ENCODE measurements at places on chromosomes 1 and 21.

DNA sequence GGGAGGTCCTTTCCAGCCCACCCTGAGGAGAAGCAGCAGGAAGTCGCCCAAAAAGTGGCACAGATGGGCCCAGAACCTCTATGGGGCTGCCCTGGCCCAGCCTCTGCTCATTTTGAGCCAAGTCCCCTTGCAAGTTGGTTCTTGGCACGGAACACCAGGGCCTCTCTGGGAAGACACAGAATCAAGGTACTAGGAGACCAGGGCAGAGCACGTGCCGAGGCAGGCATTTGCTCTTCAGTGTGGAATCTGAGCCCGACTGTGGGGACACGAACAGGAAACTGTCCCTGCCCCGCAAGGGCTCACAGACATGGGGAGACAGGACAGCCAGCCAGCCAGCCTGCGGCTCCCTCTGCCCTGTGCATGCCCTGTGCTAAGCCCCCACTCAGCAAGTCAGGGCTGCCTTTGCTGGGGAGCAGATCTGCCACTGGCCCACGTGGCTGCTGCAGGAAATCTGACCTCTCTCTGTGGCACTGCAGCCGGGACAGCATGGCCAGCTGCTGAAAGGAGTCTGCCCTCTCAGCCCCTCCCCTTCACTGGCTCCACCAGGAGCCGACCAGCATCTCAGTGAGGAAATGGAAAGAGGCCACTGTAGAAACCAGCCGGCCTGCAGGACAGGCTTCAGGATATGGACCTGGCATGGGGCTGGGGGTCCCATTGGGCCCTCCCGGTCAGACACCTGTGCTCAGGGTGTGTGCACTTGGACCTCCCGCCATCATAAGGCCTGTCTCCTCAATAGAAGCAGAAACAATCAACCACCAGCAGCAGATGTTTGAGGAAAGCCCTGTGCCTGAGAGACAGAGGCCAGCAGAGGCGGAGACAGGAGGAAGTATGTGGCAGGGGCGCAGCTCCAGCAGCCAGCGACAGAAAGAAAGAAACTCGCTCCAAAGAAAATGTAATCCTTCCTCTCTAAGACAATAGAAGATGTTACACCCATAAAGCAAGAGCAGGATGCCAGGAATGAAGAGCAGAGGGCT, 3.7 kb downstream of the ARHGEF16 start:
- DNase-seq, result no peak

GRCh38 chr1:98072047-98072446, 151.2 kb upstream of the DPYD start:
- no peak for DNase-seq

DNA sequence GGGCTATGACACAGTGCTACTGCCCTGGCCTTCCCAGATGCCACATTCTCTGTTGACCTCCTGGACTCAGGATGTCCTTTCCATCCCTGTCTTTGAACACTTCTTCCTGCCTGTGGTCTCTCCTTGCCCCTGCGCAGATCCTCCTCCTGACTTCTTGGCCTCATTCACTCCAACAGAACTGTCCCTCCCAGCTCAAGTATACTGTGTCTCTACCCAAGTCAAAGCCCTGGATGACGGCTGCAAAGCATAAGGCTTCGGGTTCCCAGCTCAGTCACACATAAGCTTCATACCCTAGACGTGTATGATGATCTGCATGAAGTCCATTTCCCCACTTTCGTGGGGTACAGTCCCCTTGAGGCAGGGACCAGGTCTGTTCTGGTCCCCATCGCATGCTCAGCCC, 328.2 kb upstream of the VAMP3 start:
- no peak for DNase-seq

DNA sequence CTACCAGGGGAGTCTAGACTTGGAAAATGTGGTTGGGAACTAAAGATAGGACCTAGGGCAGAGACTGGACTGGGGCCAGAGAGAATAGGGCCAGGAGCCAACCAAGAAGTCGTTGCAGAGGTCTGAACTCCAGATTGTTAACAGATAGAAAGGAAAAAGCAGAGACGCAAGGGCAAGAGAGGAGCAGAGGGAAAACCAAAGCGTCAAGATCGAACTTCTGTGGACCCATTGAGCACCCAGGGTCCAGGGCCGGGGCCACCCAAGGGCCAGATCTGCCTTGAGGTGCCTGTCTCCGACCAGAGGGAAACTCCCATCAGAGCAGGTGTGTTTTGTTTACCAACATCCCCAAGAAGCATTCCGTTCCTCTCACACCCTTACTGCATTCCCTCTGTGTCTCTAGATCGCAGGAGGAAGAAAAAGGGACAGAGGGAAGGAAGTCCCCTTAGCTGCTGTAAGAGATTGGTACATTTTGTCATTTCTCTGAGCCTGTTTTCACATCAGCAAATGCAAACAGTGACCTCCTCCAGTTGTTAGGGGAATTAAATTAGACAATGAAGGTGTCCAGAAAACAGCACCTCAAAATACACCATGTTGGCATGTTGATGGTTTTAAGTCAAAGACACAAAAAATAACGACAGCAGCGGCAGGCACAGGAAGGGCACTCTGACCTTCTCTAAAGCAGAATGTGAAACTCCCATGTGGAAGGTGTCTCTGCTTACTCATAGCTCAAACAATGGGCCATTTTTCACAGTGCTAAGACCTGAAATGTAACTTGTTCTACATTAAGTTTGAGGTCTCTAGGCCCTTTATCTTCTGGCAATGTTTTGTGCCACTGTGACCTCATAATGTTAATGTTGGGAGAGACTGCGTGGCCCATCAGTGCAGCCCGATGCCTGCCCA, 105.8 kb upstream of the RAB4A start:
- DNase-seq, result no peak

DNA sequence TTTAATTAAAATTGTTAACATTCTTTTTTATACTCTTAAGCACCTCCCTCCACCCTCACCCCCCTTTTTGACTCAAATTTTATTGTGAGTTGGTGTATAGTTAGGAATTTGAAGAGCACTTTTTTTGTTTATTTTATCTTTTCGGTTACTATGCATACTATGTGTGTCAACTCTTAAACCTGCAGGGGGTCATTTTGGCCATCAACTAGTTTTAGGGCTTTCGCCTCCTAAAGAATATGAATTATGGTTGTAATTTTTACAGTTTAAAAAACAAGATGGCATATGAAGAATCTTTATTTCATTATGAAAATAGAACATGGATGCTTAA, 9.7 kb downstream of the BACH1 start:
- DNase-seq, result no peak

DNA sequence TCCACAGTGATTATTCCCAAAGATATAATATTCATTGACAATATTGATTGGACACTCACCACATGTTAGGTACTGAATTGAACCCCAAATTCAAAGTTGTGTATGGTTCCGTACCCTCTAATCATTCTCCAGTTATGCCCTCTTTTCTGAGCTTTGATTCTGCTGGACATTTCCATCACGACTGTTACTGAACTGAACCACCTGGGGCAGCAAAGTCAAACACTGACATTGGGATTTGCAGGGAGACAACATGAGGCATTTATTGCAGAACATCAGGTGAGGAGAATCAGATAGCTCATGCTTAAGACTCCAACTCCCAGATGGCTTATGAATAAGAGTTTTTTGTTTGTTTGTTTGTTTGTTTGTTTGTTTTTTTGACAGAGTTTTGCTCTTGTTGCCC, 420.9 kb downstream of the DISC1 start:
- no peak for DNase-seq

GRCh38 chr1:10229903-10230302, 19.5 kb downstream of the KIF1B start:
- DNase-seq, result no peak

- no peak for DNase-seq
Observed at GRCh38 chr21:31576428-31576827, 83.1 kb upstream of the SOD1 start.

- DNase-seq, result no peak
Observed at GRCh38 chr1:24699628-24700027, 45.6 kb upstream of the CLIC4 start.

DNA sequence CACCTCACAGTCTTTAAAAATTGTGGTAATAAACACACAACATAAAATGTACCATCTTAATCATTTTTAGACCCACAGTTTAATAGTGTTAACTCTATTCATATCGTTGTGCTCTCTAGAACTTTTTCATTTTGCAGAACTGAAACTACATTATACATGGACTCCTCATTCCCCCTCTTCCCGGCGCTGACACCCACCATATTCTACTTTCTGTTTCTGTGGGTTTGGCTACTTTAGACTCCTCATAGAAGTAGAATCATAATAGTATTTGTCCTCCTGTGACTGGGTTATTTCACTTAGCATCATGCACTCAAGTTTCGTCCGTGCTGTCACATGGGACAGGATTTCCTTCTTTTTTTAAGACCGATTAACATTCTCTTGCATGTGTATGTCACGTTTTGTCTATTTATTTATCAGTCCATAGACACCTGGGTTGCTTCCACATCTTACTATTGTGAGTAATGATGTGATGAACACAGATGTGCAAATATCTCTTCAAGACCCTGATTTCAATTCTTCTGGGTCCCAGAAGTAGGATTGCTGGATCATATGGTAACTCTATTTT, 62.9 kb upstream of the TMPRSS2 start:
- DNase-seq, result no peak

DNA sequence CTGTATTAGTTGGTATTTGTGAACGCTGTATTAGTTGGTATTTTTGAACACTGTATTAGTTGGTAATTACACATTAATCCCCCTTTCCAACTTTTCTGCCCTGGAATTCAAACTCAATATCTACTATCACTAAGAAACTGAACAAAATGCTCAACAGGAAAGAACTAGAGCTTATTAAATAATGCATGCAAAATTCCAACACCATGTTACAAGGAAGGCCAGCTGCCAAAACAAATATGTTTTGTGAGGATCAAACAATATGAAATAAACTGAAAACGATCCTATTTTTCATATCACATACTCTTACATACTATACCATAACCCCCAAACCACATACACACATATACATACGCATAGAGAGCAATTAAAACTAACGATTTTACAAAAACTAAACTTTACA, 104.9 kb downstream of the CDC42BPA start:
- no peak for DNase-seq

DNA sequence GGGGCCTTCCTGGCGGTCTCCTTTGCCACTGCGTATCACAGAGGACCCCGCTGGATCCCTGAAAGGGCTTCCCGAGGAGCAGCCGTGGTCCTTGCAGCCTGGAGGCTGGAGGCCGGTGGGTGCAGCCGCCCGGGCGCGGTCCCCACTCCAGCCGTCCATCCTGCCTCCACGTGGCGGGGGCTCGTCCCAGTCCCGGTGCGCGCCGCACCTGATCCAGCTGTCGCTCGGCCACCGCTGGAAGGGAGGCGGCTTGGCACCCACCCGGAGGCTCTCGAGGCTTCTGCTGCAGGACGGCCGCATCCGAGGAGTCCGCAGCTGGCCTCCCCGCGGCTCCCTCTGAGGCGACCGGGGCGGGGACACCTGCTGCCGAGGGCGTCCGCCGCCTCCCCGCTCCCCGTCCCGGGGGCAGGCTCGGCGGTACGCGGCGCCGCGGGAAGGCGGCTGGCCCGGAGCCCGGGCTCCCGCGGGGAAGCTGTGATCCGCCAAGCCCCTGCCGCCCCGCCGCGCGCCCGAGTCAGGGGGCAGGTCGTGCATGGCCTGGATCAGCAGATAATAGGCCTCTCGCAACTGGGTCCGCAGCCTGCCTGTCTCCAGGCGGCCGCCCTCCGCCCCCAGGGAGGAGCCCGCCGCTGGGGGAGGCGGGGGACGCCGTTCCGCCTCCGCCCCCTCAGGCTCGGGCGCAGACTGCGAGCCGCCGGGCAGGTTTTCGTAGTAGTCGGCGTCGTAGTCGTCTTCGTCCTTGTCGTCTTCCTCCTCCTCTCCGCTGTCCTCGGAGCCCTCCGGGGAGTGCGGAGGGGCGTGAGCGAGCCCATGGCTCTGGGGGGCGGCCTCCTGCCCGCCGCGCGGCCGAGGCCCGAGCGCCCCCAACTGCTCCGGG, at the start of gene SYDE2:
SYDE2 (minus strand) TSS at position 554 of the 877 bp plus-strand sequence; CDS start at position 534, 20 bp downstream.
- DNase-seq, result no peak

GRCh38 chr1:3469104-3469848, 14.8 kb downstream of the ARHGEF16 start:
- no peak for DNase-seq

GRCh38 chr1:234917495-234918180, 211.0 kb downstream of the TOMM20 start:
- DNase-seq, result no peak

DNA sequence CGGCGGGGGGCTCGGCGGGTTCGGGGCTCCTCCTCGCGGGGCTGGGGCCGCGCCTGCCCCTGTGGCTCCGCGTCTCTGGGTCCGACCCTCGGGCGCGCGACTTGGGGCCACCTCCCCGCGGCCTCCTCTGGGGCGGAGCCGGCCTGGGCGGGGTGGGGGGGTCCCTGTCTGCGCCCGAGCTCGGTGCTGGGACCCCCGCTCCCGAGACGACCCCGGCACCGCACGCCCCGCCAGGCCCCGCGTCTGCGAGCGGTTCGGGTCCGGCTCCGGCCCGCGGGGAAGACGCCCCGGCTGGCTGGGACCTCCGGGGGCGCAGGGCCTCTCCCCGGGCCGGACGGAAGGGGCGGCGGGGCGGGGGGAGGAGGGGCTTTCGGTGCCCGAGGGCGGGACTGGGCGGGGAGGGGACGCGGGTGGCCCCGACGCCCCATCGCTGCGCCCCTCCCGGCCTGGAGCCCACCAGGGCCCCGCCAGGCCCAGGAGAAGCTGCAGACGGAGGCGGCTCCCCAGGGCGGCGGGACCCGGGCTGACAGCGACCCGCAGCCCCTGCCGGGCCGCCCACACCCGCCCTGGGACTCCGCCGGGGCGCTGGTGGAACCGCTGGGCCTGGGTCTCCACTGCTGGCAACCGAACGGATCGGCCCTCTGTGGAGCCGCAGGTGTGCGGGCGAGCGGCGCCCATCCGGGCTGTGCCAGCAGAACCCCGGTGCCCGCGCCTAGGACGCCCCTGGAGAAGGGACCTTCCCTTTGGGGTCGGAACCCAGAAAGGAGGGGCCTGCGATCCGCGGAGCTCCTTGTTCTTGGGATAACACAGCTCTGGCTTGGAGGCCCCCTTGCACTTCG, 610 bp downstream of the COL6A2 start:
- DNase-seq, result no peak

DNA sequence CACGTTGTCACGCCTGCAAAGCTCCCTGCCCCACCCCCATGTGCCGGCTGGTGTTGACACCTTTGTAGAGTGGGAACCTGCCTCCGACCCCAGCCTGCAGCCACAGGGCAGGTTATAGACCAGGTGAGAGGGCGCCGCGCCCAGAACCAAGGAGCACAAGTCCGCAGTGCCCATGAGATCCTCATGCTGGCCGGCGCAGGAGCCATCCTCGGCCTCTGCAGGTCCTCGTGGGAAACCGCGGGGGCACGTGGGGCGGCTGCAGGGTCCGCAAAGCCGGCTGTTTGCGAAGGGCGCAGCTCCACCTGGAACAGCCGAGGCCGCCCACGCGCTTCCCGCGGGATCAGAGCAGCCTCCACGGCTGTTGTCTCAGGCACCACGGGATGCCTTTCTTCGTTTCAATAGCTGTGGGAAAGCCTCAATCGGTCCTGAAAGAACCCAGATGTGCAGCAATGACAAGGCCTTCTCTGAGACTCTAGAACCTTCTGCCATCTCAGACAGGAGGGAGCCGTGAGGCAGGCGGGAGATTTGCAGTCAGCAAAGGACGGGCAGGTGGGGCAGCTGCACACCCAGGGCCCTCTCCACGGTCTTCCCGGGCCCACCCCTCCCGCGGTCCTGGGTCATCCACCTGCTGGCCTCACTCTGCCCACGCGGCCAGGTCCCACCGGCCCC, 29.9 kb downstream of the POFUT2 start:
- DNase-seq, result no peak
